ENCODE measurements at places on chromosomes 3 and 15.

DNA sequence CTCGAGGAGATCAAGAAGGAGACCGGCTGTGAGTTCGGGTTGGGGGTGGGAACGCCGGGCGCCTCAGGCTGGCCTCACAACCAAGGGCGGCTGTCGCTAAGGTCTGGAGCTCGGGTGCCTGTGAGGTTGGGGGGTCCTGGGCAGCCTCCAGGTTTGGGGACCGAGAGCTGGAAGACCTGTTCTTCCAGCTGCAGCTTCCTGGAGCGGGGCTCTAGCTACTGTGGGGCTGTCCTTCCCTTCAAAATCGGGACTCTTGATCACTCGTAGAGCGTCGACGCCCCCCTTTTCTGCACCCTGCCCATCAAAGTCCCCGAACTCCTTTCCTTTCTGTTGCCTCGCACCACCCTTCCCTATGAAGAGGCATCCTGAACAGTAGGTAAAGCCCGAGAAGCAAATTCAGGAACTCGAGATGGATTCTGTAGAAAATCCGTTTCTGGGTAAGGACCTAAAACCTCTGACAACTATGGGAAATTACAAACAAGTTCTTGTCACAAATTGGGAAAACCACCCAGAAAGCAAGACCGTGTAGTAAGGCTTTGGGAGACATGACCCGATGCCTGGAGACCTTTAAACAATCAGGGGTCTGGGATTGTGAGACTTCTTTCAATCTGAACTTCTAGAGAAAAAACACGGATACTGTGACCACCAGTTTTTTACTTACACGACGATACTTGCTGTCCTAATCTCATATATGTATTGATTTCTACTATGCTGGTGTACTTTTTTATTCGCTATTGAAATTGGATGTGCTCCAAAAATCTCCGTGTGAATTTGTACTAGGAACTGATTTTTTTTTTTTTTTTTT lies 556 bp downstream of the CHP1 start:
- no peak for DNase-seq

DNA sequence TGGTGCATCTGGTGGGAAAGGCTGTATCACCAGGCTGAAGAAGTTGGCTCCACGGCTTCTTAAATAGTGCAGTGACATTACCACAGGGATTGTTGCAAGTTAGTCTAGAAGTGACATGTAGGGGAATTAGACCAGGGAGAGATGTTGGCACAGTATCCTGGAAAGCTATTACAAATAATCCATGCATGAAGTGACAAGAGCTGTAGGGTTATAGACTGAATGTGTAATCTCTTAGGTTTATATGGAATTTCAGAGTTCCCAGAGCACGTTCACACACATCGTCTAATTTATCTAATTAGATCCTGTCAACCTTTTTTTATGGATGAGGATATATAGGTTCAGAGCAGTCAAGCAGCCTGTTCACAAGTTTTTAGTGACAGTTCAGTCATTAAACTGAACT lies 37.3 kb upstream of the APH1B start:
- DNase-seq: no peak

- no peak for DNase-seq
These were observed 23.9 kb downstream of the RBPMS2 start for GRCh38 chr15:64751464-64751863.

GRCh38 chr15:66997212-66997611 lies 68.2 kb upstream of the SMAD3 start:
- DNase-seq: peak; percentile 49

DNA sequence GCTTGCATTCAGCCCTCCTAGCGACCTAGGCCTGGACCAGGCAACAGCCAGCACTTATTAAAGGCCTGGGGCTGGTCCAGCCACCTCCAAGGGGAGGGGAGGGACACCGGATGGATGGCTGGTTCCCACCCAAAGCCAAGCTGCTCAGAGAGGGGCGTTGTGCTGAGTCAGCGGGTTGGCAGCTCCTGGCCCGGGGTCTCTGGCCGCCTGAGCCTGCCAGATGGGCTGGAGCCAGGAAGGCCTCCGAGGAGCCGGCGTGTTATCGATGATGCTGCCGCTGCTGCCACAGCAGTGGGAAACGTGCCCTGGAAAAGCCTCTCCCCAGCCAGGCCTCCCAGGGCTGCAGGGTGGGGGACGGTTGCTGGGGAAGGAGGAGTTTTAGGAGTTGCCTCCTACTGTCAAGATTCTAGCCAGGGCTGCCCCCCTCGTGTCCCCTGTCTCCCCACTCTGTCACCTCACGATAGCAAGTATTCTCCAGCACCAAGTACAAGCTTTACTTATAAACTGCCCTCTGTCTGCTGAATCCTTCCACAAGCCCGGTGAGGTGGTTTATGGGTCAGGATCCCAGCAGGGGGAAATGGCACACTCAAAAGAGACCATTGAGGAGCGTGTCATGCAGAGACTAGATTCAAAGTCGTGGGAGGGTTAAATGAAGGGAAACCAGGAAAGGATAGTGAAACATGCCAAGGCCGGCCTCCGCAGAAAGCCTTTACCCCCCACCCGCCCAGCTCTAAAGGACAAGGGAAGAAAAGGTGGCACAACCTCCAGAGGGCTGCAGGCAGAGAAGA lies 43.2 kb upstream of the TSEN2 start:
- DNase-seq: no peak

GRCh38 chr3:46208167-46208704 lies at the start of gene CCR1:
CCR1 (minus strand) TSS chr3:46208313; CDS start chr3:46204313, 4,000 bp downstream.
- peak; percentile 10 for DNase-seq

DNA sequence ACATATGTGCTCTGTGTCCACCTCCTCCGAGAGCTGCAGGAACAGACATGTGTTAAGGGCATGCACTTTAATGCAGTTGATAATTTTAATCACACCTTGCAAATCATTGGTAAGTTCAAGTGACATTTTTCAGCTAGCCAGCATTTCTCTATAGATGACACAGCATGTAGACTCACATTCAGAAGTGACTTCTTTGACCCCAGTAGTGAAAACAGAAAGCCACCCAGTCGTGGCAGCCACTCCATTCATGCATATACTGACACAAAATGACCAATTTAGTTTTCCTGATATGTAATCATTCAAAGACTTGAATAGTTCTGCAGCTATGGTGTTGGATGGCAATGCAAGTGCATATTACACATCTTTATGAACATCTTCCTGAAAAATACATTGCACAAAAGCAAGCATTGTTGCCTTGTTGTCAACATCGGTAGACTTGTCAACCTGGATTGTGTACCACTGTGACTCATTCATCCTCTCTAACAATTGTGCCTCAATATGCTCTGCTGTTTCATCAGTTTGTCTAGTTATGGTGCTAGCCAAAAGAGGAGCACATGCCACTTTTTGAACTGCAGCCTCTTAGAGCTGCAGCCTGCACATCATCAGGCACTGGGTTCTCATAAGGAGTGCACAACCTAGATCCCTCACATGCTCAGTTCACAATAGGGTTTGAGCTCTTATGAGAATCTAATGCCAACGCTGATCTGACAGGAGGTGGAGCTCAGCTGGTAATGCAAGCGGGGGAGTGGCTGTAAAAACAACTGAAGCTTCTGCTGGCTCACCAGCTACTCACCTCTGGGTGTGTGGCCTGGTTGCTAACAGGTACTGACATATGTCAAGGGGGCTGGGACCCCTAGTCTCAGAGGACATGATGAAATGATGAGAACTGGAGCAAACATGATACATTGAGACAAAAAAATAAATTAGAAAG lies 622.0 kb downstream of the PYDC2 start:
- no peak for DNase-seq

DNA sequence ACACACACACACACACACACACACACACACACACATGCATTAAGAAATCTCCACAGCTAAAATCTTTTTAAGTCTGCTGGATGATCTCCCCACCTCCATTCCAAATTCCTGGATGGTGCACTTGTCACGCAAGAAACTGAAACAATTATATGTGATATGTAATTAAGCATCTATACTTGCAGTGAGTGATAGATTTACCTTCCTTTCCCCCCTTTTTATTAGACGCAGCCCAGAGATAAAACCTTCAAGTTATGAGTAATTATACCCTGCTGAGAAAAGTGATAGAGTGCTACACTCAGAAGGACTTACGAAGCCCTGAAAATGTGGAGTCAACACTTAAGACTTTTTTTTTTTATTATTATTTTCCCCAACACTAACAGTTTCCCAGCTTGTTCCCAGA lies 255.2 kb downstream of the LSAMP start:
- DNase-seq: no peak

- no peak for DNase-seq
These were observed 245.4 kb downstream of the LRRN1 start for GRCh38 chr3:4044619-4045018.

DNA sequence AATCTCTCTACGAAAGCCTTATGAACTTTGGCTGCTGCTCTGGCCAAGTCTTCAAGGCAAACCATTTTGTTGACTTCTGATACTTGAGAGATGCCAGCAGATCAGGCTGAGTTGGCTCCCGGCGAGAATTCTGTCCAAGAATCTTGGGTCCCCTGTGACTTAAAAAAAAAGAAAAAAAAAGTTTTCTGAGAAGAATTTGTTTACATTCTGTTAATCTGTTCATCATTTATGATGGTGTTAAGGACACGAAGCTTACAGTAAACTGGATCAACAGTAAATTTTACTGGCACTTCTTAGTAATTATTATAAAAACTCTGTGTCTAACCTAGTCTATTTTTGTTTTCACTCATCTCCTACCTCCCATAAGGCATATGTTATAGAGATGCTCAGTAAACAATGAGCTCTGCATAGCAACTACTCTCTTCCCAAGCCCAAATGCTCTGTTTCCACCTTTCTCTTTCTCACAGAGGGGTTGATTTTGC lies 320.9 kb upstream of the RASGRP1 start:
- no peak for DNase-seq
